ENCODE measurements at places on chromosomes 5 and 9.

- no peak for DNase-seq
Measured at GRCh38 chr5:93800988-93801811, 59.8 kb upstream of the POU5F2 start.

- DNase-seq: no peak
Measured at GRCh38 chr9:87096506-87096905, 149.2 kb upstream of the GAS1 start.

DNA sequence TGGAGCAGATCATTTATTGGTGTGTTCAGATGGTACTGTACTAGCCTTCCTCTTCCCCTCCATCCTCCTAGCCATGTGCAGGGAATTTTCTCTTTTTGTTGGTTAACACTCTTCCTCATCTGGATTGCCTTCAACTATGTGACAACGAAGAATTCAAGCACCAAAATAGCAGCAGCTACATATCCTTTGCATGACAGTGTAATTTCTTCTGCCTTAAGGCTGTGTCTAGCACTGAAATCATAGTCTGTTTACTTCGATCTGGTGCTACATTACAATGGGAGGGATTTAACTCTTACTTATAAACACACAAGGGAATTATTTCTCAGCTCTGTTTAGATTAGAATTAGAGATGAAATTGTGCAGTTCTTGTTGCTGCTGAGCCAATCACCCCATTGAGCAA, 260.4 kb downstream of the ARL15 start:
- DNase-seq: no peak

DNA sequence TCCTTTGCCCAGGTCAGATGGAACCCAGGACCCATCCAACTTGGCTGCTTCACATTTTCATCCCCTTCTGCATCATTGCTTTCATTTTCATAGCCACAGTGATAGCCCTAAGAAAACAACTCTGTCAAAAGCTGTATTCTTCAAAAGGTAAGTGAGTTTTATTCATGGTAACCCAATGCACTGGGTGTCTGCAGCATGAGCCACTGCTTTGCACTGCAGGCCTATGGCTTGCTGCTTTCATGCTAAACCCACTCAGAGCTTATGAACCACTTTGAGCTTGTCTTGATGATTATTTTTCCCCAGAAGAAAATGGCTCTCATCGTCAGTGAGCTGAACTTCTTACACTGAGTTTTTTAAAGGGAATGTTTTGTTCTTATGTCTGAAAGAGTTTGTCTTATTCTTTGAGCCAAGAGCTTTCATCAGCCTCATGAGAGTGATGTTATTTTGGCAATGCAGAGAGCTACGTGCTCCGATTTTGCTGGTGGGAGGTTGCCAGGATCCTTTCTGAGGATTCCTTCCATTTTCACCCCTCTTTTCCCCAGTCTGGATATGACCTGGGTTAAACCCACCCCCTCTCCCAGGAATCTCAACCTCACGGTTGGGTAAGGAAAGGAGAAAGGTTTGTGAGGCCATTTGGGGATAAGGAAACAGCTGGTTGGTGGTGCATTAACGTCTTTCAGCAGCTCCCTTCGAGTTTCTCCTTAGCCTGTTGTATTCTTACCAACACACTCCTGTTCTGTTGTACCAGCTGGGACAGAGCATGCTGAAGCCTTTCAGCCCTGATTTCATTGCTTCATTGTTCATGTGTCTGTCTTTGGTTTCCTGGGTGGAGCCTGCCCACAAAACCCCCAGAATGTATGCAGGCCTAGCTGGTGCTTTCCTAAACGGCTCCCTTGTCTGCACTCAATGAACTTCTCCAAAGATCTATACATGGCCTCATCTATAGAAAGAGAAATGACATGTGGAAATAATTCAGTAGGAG, 47.6 kb downstream of the PDCD1LG2 start:
- DNase-seq: no peak

DNA sequence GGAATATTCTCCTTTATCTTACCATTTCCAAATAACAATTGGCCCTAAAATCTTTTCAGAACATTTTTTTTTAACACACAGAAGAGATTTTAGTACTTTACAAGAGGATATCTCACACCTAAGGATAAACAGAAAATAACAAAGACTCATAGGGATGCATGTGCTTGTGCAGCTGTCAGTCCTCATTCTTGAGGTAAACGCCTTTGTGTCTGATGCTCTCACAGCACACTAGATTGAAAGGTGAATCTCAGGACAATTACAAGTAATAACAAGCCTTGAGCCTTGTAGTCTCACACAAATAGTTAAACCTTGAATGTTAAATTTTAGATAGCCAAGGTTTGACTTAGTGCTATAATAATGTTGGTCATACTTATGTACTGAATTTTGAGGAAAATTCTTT, 439.2 kb downstream of the PTPRD start:
- no peak for DNase-seq

GRCh38 chr5:77210091-77210963, at the start of gene PDE8B:
Gene PDE8B (plus strand): TSS chr5:77210680. CDS start chr5:77210926, 246 bp downstream.
- no peak for DNase-seq

- no peak for DNase-seq
Measured at GRCh38 chr5:53381-54174, 38.4 kb upstream of the PLEKHG4B start.

- no peak for DNase-seq
Measured at GRCh38 chr5:79811904-79812303, 122.3 kb downstream of the CMYA5 start.

All from thoracic aorta (tissue), 2 donors.